ENCODE measurements at places on chromosomes 1 and 21. TPM values are rescaled to one million over a fixed set of nuclear protein-coding genes. Genes with fewer than 3 reads are reported as not detected.

GPR153 gene
- total RNA-seq = 42.0 TPM

PIGP gene
- total RNA-seq = 22.0 TPM

CFHR2 gene
- total RNA-seq = not detected

USP33 gene
- 61.8 TPM for total RNA-seq

LCA5L gene
- total RNA-seq = 1.4 TPM

RNF186 gene
- total RNA-seq = 0.59 TPM

SPATA21 gene
- total RNA-seq = not detected

ID3 gene
- total RNA-seq = 193 TPM

PTPRC gene
- total RNA-seq = 8.8 TPM

HSPB7 gene
- 68.7 TPM for total RNA-seq

PAPPA2 gene
- total RNA-seq = not detected

RORC gene
- total RNA-seq = 1.8 TPM

GRCh38 chr1:155175281-155175926 is 1.8 kb downstream of the TRIM46 start:
- H3K36me3 ChIP-seq = no peaks in the 10 kb centered on the region
- no peak for DNase-seq
- no peaks in the 10 kb centered on the region for H3K4me1 ChIP-seq

GRCh38 chr1:216553766-216554165 is 130.5 kb upstream of the USH2A start:
- no peaks in the 10 kb centered on the region for H3K36me3 ChIP-seq
- H3K27me3 ChIP-seq = no peaks in the 10 kb centered on the region
- H3K27ac ChIP-seq = no peak overlapping the region
- H3K4me3 ChIP-seq = no peak overlapping the region

DNA sequence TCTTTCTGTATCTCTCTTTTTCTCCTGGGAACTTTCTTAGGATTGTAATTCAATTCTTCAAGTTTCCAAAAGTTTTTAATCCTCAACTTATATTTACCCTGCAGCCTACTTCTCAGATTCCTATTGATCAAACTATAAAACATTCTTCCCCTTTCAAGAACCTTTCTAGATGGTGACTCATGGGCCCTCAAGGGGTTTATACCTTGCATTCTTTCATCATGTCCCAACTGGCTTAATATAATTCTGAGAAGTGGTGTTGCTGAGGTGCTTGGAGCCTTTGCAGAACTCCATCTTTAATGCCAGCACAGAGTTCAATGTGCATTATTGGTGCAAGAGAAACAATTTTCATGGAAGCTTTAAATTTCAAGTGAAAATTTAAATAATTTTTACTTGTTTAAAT is 273.4 kb downstream of the VAV3 start:
- no peaks in the 10 kb centered on the region for H3K27me3 ChIP-seq
- H3K36me3 ChIP-seq = no peaks in the 10 kb centered on the region
- no peak overlapping the region for H3K27ac ChIP-seq
- no peak for DNase-seq
- H3K4me1 ChIP-seq = no peaks in the 10 kb centered on the region

GRCh38 chr1:201882665-201883132 is 6.0 kb upstream of the SHISA4 start:
- DNase-seq = no peak
- H3K36me3 ChIP-seq = no peaks in the 10 kb centered on the region
- no peak overlapping the region for H3K27ac ChIP-seq
- H3K4me1 ChIP-seq = peaks cover 14% of the 10 kb centered on the region
- H3K27me3 ChIP-seq = no peaks in the 10 kb centered on the region

GRCh38 chr1:8182034-8182761 is 135.7 kb upstream of the SLC45A1 start:
- DNase-seq = no peak
- no peak overlapping the region for H3K27ac ChIP-seq
- H3K36me3 ChIP-seq = no peaks in the 10 kb centered on the region

- no peaks in the 10 kb centered on the region for H3K36me3 ChIP-seq
- peak; percentile 43 for DNase-seq
- H3K4me1 ChIP-seq = no peaks in the 10 kb centered on the region
- H3K27ac ChIP-seq = no peak overlapping the region
- no peak overlapping the region for H3K4me3 ChIP-seq
Observed at GRCh38 chr1:214660900-214661299, 57.9 kb downstream of the CENPF start.

- peaks cover 2% of the 10 kb centered on the region for H3K4me1 ChIP-seq
- H3K4me3 ChIP-seq = no peak overlapping the region
- H3K27ac ChIP-seq = no peak overlapping the region
- H3K27me3 ChIP-seq = no peaks in the 10 kb centered on the region
- no peak for DNase-seq
Observed at GRCh38 chr1:15341634-15342407, 67.9 kb upstream of the EFHD2 start.

DNA sequence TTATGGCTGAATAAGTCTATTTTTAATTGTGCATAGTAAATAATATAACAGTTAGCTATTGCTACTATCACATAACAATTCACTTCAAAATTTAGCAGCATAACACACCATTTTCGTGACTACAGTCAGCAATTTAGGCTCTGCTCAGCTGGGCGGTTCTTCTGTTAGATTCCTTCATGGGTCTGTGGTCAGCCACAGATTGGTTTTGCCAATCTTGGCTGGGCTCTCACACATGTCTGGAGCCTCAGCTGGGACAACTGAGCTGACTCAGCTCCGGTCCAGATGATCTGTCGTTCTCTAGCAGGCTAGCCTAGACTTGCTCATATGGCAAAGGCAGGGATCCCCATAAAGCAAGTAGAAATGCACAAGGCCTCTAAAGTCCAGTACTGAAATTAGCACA is 15.1 kb upstream of the CDC42BPA start:
- no peaks in the 10 kb centered on the region for H3K27me3 ChIP-seq
- no peaks in the 10 kb centered on the region for H3K36me3 ChIP-seq
- no peaks in the 10 kb centered on the region for H3K4me1 ChIP-seq
- DNase-seq = no peak

DNA sequence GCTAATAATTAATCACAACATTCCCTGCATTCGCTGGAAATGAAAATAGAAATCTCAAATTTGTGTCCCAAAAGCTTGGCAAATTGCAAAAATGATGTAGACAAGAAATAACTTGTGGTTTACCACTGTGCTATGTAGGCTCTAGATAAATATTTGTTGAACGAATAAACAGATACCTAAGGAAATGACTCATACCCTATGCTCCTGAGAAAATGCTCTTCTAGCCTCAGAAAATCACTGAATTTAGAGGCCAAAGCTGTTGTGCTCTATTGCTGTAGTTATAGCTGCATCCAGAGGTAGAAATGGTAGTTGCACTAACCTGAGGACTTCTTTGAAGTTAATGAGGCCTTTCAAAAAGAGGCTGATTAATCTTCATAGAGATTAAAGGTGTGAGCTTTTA is 142.0 kb upstream of the ZNHIT6 start:
- no peak overlapping the region for H3K27ac ChIP-seq
- no peaks in the 10 kb centered on the region for H3K36me3 ChIP-seq
- no peaks in the 10 kb centered on the region for H3K4me1 ChIP-seq
- no peak for DNase-seq

- H3K36me3 ChIP-seq = no peaks in the 10 kb centered on the region
- H3K27me3 ChIP-seq = no peaks in the 10 kb centered on the region
- no peak overlapping the region for H3K4me3 ChIP-seq
- no peak for DNase-seq
- no peak overlapping the region for H3K27ac ChIP-seq
Observed at GRCh38 chr1:163657719-163658118, 336.0 kb downstream of the NUF2 start.

GRCh38 chr1:232891656-232892317 is 58.6 kb upstream of the NTPCR start:
- no peaks in the 10 kb centered on the region for H3K36me3 ChIP-seq
- no peak overlapping the region for H3K4me3 ChIP-seq
- H3K4me1 ChIP-seq = no peaks in the 10 kb centered on the region

GRCh38 chr1:92791487-92792066 is 6.7 kb upstream of the EVI5 start:
- no peaks in the 10 kb centered on the region for H3K4me1 ChIP-seq
- H3K36me3 ChIP-seq = no peaks in the 10 kb centered on the region
- no peak overlapping the region for H3K4me3 ChIP-seq
- no peaks in the 10 kb centered on the region for H3K27me3 ChIP-seq

DNA sequence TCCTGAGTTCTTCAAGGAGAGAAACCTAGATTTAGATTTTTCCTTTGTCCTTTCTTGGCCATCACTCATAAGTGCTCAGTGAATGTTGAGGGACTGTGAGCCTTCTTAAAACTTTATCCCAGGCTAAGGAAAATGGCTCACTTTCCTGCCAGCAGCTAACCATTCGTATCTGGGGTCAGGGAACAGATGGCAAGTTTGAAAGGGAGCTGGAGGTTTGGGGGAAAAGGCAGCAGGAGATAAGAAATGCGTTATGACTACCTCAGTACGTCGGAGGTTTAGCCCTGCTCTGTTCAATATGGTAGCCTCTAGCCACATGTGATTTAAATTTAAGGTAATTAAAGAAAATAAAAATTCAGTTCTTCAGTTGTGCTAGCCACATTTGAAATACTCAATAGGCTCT is 13.3 kb downstream of the RRP15 start:
- H3K27me3 ChIP-seq = no peaks in the 10 kb centered on the region
- H3K36me3 ChIP-seq = no peaks in the 10 kb centered on the region
- no peak overlapping the region for H3K4me3 ChIP-seq

DNA sequence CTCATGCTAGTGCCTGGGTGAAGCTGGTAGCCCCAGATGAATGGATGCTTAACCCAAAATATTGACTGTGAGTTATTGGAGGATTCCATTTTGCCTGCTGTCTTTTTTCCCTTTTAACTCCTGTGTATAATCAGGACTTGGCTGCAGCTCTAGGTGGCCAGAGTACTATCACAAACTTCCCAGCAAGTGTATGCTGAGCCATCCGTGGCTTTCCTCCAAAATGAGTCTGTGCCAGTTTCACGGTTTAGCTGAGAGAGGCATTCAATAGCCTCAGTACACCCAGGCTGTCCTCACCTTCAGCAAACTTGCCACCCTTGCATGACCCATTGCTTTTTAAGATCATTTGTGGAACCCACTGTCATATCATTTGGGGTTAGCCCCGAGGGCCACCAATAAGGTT is 5.3 kb upstream of the DPT start:
- no peaks in the 10 kb centered on the region for H3K4me1 ChIP-seq
- H3K27ac ChIP-seq = no peak overlapping the region
- no peaks in the 10 kb centered on the region for H3K27me3 ChIP-seq
- H3K36me3 ChIP-seq = no peaks in the 10 kb centered on the region
- no peak for DNase-seq

GRCh38 chr1:205500240-205501233 is 3.9 kb upstream of the CDK18 start:
- DNase-seq = no peak
- H3K27ac ChIP-seq = no peak overlapping the region
- peaks cover under 1% of the 10 kb centered on the region for H3K4me1 ChIP-seq
- H3K27me3 ChIP-seq = no peaks in the 10 kb centered on the region

DNA sequence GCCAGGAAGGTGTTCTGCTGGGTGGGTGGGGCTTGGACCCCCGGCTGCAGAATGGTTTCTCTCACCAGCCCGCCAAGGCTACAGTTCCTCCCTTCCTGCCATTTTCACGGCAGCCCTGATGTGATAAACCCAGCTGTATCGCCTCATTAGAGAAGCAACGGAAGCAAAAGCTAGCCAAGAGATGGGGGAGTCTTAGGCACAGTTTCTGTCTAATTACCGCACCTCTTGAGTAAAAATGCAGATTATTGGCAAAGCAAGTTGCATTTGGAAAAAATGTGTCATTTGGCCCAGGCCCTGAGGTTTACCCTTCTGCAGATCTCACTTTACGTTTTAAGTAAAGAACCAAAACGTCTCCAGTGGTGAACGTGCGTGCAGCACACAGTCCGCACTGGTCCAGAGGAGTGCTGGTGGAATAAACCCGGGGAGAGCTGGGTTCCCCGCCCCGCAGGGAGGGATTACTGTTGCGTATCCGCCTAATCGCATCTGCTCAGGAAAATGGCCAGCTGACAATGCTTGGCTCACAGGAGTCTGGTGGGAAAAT is 109.9 kb downstream of the GALNT2 start:
- peak; percentile 79 for DNase-seq
- peaks cover 6% of the 10 kb centered on the region for H3K4me1 ChIP-seq
- peak overlapping the region; percentile 13 for H3K27ac ChIP-seq
- H3K4me3 ChIP-seq = peak overlapping the region; percentile 9
- no peaks in the 10 kb centered on the region for H3K36me3 ChIP-seq

- H3K36me3 ChIP-seq = no peaks in the 10 kb centered on the region
- no peak overlapping the region for H3K27ac ChIP-seq
- H3K4me1 ChIP-seq = peaks cover 8% of the 10 kb centered on the region
- H3K4me3 ChIP-seq = no peak overlapping the region
- no peaks in the 10 kb centered on the region for H3K27me3 ChIP-seq
Observed at GRCh38 chr1:211639475-211640300, 35.7 kb downstream of the NEK2 start.

Measured in ovary (tissue), 10 donors.